ENCODE measurements at places on chromosomes 2 and 18. TPM values are rescaled to one million over a fixed set of nuclear protein-coding genes. Genes with fewer than 3 reads are reported as not detected.

C18orf54 gene
- total RNA-seq: 7.2 TPM

CAVIN2 gene
- 51.9 TPM for total RNA-seq

IL37 gene
- total RNA-seq: not detected

NEU2 gene
- not detected for total RNA-seq

KCNE4 gene
- 11.2 TPM for total RNA-seq

TNS1 gene
- 166 TPM for total RNA-seq

SFTPB gene
- total RNA-seq: 1.7 TPM

TLX2 gene
- not detected for total RNA-seq

GYPC gene
- total RNA-seq: 113 TPM

TCF23 gene
- total RNA-seq: 0.35 TPM

KIAA2012 gene
- total RNA-seq: 0.18 TPM

AKAIN1 gene
- total RNA-seq: not detected

SAG gene
- total RNA-seq: not detected

AOX1 gene
- total RNA-seq: 2.8 TPM

SPHKAP gene
- 6.2 TPM for total RNA-seq

CFAP65 gene
- 0.23 TPM for total RNA-seq

MC2R gene
- total RNA-seq: not detected

OBSL1 gene
- 146 TPM for total RNA-seq

SCN3A gene
- 0.76 TPM for total RNA-seq

SLC23A3 gene
- 6.9 TPM for total RNA-seq

GATA6 gene
- 14.0 TPM for total RNA-seq
